Stimulated activated CD4-positive, alpha-beta T cell treated with anti-CD3 and anti-CD28 coated beads, Interleukin-2, amount 100 ng/mL, for 24 hours (primary cell): ENCODE measurements at places on chromosomes 12 and 14.

- DNase-seq, result no peak
Measured at GRCh38 chr12:51008329-51009055, 17.7 kb downstream of the SLC11A2 start.

GRCh38 chr12:128445415-128446127 is 178.6 kb downstream of the TMEM132C start:
- no peak for DNase-seq

GRCh38 chr12:69342421-69342820 is 5.8 kb upstream of the LYZ start:
- no peak for DNase-seq

DNA sequence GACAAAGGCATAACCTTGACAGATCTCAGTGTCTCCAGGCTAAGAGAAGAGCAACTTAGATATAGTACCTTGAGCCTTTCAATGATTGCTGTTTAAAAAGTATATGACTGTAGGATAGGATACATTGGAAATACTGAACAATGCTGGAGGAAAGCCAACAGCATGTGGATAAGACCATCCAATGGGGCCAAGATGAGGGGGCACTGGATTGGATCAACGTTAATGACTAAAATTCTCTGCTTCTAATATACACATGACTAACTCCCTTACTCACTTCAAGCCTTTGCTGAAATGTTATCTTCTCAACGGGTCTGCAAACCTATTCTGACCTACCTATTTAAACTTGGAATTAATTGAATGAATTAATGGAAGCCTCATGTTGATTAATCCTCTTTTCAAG is 354.9 kb downstream of the RAD51B start:
- DNase-seq, result no peak

- no peak for DNase-seq
Measured at GRCh38 chr14:76267322-76268046, 108.5 kb upstream of the ESRRB start.

DNA sequence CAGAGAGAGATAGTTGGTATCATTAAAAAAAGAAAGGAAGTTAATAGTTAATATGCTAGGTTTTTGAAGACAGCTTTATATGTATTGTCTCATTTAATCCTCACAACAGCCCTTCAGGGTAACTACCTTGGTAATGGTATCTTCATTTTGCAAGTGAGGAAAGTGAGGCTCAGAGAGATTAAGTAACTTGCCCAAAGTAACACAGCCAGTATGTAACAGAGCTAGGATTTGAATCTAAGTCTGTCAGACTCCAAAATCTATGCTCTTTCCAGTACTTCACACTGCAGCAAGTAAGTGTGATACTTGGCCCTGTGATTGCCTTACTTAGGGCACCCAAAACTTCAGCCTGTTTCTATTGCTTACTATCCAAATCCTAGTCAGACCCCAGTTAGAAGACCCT is 7.0 kb downstream of the SRP54 start:
- DNase-seq, result no peak

GRCh38 chr14:86020841-86021240 is 490.9 kb downstream of the FLRT2 start:
- DNase-seq, result no peak

GRCh38 chr12:109760930-109761921 is 47.6 kb downstream of the FAM222A start:
- no peak for DNase-seq

GRCh38 chr14:81886588-81886987 is 352.9 kb upstream of the SEL1L start:
- DNase-seq, result no peak

GRCh38 chr14:101948666-101949216 is 15.6 kb upstream of the DYNC1H1 start:
- no peak for DNase-seq
